ENCODE measurements at places on chromosomes 3 and 15. TPM values are rescaled to one million over a fixed set of nuclear protein-coding genes. Genes with fewer than 3 reads are reported as not detected.

The SLC2A2 gene
- not detected for total RNA-seq

The ADAMTS7 gene
- 23.9 TPM for total RNA-seq

The UBAP1L gene
- 5.4 TPM for total RNA-seq

The FSTL1 gene
- total RNA-seq, result 833 TPM

The ITPKA gene
- 0.29 TPM for total RNA-seq

The STIMATE gene
- 36.6 TPM for total RNA-seq

The DISP2 gene
- 0.60 TPM for total RNA-seq

The STAC gene
- total RNA-seq, result 12.5 TPM

The MASP1 gene
- 3.8 TPM for total RNA-seq

The CTXN2 gene
- not detected for total RNA-seq

The CLPX gene
- total RNA-seq, result 43.9 TPM

The TIMP4 gene
- total RNA-seq, result 8.3 TPM

Data from aorta (tissue), 5 donors.